ENCODE measurements at places on chromosomes 1 and 21.

GRCh38 chr1:219967361-219967760, 39.0 kb upstream of the SLC30A10 start:
- no peak overlapping the region for H3K4me3 ChIP-seq
- H3K27me3 ChIP-seq, result no peaks in the 10 kb centered on the region
- no peak overlapping the region for H3K27ac ChIP-seq
- H3K4me1 ChIP-seq, result no peaks in the 10 kb centered on the region
- H3K36me3 ChIP-seq, result peaks cover 25% of the 10 kb centered on the region

DNA sequence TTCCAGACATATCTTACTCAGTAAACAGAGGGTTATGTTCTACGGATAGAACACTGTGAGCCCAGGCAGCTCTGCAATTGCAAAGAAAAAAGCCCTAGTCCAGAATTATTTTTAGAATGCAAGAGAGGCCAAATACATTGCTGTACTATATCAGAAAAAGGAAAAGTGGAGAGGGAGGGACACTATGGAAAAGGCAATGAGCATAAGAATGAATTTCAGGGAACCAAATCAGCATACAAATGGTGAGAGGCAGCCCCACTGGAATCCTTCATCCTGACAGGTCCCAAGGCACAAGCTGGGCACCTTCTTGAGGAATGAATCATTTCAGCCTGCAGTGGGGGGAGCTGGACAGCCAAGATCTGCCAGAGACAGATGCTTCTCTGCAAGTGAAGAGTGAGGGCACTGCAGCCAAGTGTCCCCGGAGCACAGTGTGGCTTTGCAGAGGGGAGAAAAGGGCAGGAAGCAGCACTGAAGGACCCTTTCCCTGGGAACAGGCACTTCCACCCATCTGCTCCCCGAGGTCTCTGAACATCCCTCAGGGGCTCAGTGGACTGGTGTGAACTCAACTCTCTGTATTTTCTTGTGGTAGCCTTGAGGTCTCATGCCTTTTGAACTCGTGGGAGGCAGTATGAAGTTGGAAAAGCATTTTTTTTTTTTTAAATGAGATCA, 115.6 kb downstream of the XCL2 start:
- H3K4me3 ChIP-seq, result no peak overlapping the region
- no peaks in the 10 kb centered on the region for H3K36me3 ChIP-seq
- no peak for DNase-seq
- no peaks in the 10 kb centered on the region for H3K27me3 ChIP-seq

GRCh38 chr1:216614011-216614934, 109.0 kb downstream of the ESRRG start:
- no peaks in the 10 kb centered on the region for H3K27me3 ChIP-seq
- H3K27ac ChIP-seq, result no peak overlapping the region
- no peak for DNase-seq
- H3K4me1 ChIP-seq, result no peaks in the 10 kb centered on the region
- H3K36me3 ChIP-seq, result no peaks in the 10 kb centered on the region

GRCh38 chr1:161228032-161228431, 2.2 kb downstream of the TOMM40L start:
- no peak for DNase-seq
- H3K27me3 ChIP-seq, result no peaks in the 10 kb centered on the region
- peaks cover 28% of the 10 kb centered on the region for H3K4me1 ChIP-seq
- no peak overlapping the region for H3K4me3 ChIP-seq
- peak overlapping the region; percentile 63 for H3K27ac ChIP-seq

- no peak overlapping the region for H3K27ac ChIP-seq
- H3K36me3 ChIP-seq, result no peaks in the 10 kb centered on the region
- no peaks in the 10 kb centered on the region for H3K27me3 ChIP-seq
- no peak overlapping the region for H3K4me3 ChIP-seq
- H3K4me1 ChIP-seq, result no peaks in the 10 kb centered on the region
Observed at GRCh38 chr1:157829711-157830110, 9.8 kb upstream of the FCRL1 start.

GRCh38 chr1:22416555-22417454, 34.8 kb upstream of the ZBTB40 start:
- DNase-seq, result peak; percentile 56
- no peaks in the 10 kb centered on the region for H3K4me1 ChIP-seq
- no peaks in the 10 kb centered on the region for H3K36me3 ChIP-seq
- no peak overlapping the region for H3K27ac ChIP-seq
- peaks cover 4% of the 10 kb centered on the region for H3K27me3 ChIP-seq
- no peak overlapping the region for H3K4me3 ChIP-seq

DNA sequence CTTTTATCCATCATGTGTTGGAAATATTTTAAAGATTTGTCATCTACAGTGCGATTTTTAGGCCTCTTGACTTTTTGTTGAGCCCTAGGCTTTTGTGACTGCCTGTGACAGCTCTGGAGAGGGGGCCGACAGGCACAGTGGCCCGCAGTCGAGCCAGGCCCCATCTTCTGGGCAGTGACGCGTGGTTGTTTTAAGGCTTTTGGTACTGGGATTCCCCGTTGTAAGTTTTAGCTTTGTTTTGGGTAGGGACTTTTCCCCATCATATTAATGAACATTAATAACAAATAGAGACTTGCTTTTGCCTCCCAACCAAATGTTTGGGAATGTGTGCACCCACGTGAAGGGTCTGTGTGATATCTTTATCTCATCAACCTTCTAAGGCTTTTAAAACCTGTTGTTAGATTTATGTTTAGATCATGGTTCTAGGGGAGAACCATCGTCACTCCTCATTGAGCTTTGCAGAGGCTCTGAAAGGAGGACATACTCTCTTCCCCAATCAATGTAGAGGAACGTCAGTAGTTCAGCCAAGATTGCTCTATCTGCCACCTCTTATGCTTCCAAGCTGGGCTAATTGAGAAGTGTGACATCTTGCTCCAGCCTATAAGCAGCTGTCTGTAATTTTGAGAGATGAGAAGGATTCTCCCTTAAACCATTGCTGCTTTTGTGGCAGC, 34.6 kb downstream of the MAPKAPK2 start:
- DNase-seq, result no peak
- no peak overlapping the region for H3K27ac ChIP-seq
- no peak overlapping the region for H3K4me3 ChIP-seq
- H3K27me3 ChIP-seq, result no peaks in the 10 kb centered on the region
- H3K36me3 ChIP-seq, result no peaks in the 10 kb centered on the region
- peaks cover 64% of the 10 kb centered on the region for H3K4me1 ChIP-seq

DNA sequence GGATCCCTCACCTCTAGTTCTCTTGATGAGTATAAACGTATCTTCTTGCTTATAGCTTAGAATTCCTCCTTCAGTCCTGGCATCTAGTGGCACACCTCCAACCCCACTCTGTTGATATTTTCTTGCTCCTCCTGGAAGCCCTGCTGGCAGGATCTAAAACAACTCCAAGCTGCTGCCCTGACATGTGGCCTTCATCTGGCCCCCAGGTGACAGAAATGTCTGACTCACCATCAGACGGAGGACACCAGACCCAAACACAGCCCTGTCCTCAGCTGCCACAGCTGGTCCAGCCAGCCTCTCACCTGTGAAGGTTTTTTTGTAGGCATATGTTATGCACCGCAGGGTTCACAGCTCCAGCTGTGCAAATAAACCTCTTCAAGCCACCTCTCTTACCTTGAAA, 53.4 kb downstream of the KRTAP19-8 start:
- H3K4me1 ChIP-seq, result no peaks in the 10 kb centered on the region
- H3K27me3 ChIP-seq, result no peaks in the 10 kb centered on the region
- no peaks in the 10 kb centered on the region for H3K36me3 ChIP-seq
- H3K4me3 ChIP-seq, result no peak overlapping the region
- DNase-seq, result no peak

GRCh38 chr1:234734412-234734835, 124.4 kb upstream of the IRF2BP2 start:
- H3K4me3 ChIP-seq, result no peak overlapping the region
- no peak for DNase-seq
- no peaks in the 10 kb centered on the region for H3K27me3 ChIP-seq
- H3K4me1 ChIP-seq, result peaks cover 37% of the 10 kb centered on the region
- no peaks in the 10 kb centered on the region for H3K36me3 ChIP-seq

DNA sequence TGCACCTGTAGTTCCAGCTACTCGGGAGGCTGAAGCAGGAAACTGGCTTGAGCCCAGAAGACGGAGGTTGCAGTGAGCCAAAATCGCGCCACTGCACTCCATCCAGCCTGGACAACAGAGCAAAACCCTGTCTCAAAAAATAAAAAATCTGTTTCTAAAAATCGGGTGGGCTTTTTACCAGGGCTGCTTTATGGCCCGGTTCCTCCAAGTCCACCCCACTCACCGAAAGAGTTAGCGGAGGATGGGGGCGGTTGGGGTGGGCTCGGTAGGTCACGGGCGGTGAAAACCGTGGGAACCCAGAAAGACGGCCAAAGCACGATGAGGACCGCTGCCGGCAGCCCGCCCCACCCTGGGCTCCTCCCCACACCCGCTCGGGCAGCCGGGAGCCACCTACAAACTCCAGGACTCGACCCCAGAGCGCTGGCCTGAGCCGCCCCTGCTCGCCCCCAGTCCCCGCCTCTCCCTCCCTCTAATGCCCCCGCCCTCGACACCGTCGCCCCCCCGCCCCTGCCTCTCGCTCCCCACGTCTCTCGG, 846 bp upstream of the PER3 start:
- H3K27ac ChIP-seq, result peak overlapping the region; percentile 86
- peaks cover 7% of the 10 kb centered on the region for H3K36me3 ChIP-seq
- no peaks in the 10 kb centered on the region for H3K27me3 ChIP-seq
- H3K4me3 ChIP-seq, result no peak overlapping the region
- H3K4me1 ChIP-seq, result peaks cover 28% of the 10 kb centered on the region
- DNase-seq, result no peak

- H3K27ac ChIP-seq, result no peak overlapping the region
- H3K4me3 ChIP-seq, result no peak overlapping the region
- DNase-seq, result no peak
- H3K27me3 ChIP-seq, result no peaks in the 10 kb centered on the region
Observed at GRCh38 chr1:96842215-96842614, 120.6 kb downstream of the PTBP2 start.

GRCh38 chr1:29634746-29635335, 398.5 kb downstream of the PTPRU start:
- no peak overlapping the region for H3K4me3 ChIP-seq
- no peak for DNase-seq
- no peak overlapping the region for H3K27ac ChIP-seq
- H3K36me3 ChIP-seq, result no peaks in the 10 kb centered on the region
- H3K27me3 ChIP-seq, result no peaks in the 10 kb centered on the region

- no peak overlapping the region for H3K4me3 ChIP-seq
- H3K36me3 ChIP-seq, result no peaks in the 10 kb centered on the region
- DNase-seq, result no peak
Observed at GRCh38 chr1:209612646-209613399, 29.3 kb downstream of the CAMK1G start.

DNA sequence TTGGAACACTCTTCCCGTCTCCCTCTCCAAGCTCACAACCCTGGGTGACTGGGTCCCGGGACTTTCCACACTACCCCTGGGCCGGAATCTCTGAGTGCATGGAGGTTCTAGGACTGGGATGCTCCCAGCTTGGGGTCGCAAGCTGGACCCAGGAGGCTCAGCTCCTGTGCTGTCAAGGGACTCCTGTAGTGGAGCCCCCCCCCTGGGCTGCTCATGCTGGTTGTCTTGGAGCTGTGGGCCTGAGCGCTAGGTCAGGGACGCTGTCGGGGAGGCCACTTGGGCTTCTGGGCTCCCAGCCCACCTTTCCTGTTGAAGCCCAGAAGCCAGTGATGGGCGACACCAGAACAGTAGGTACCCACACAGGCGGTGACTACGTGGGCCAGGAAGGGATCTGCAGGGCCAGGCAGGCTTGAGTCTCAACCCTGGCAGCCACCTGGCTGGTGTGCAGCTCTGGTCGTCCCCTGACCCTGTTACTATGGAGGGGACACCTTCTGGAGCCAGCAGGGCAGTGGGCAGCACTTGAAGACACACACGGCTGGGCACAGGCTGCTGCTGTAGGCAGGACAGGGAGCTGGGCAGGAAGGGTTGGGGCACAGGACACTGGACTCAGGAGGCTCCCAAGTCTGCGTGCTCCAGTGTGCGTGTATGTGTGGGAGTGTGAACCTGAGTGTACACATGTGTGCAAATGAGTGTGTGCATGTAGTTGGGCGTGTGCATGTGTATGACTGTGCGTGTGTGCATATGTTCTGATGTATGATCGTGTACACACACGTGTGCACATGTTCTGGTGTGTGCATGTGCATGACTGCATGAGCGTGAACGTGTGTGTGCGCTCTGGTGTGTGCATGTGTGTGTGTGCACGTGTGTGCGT, 3.0 kb downstream of the MMEL1 start:
- no peaks in the 10 kb centered on the region for H3K4me1 ChIP-seq
- no peaks in the 10 kb centered on the region for H3K36me3 ChIP-seq
- no peak overlapping the region for H3K27ac ChIP-seq

GRCh38 chr21:45831991-45832740, 149.4 kb upstream of the COL6A1 start:
- no peak overlapping the region for H3K27ac ChIP-seq
- H3K4me1 ChIP-seq, result peaks cover 6% of the 10 kb centered on the region
- no peaks in the 10 kb centered on the region for H3K27me3 ChIP-seq
- no peak for DNase-seq
- no peak overlapping the region for H3K4me3 ChIP-seq

GRCh38 chr21:34524646-34525601, 12.9 kb upstream of the KCNE1 start:
- no peak overlapping the region for H3K27ac ChIP-seq
- no peaks in the 10 kb centered on the region for H3K36me3 ChIP-seq
- H3K4me3 ChIP-seq, result no peak overlapping the region
- no peaks in the 10 kb centered on the region for H3K27me3 ChIP-seq

DNA sequence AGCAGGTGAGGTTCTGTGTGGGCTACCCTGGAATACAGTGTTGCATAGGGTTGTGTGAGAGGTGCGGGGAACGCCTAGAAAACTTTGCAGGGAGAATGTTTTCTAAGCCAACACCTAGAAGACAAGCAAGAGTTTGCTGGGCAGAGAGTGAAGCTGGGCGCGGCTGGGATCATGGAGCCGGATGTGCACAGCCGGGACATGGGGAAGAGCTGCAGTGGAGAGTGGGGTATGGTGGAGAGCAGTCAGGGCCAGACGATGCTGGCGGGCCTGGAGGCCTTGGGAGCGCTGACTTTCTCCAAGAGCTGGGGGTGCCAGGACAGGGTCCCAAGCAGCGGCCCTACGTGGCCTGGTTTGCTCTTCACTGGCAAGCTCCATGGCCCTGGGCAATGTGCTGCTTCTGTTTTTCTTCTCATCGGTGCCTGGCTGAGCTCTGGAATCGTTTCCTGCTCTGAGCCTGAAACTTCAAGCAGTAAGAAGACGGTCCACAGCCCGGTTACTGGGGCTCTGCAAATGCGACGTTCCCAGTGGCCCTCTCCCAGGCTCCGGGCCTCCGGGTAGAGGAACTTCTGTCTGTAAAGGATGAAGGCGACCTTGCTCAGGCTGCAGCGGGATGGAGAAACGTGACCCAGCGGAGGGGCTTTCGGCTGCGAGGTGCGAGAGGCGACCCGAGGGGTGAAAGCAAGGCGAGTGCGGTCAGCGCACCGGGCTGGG, 51.9 kb upstream of the CD34 start:
- H3K36me3 ChIP-seq, result no peaks in the 10 kb centered on the region
- peak overlapping the region; percentile 86 for H3K4me3 ChIP-seq
- DNase-seq, result no peak
- peak overlapping the region; percentile 48 for H3K27ac ChIP-seq

GRCh38 chr1:87331365-87332241, 2.9 kb downstream of the LMO4 start:
- H3K4me3 ChIP-seq, result peak overlapping the region; percentile 39
- H3K4me1 ChIP-seq, result peaks cover 56% of the 10 kb centered on the region
- peak; percentile 62 for DNase-seq
- H3K27me3 ChIP-seq, result no peaks in the 10 kb centered on the region
- H3K36me3 ChIP-seq, result no peaks in the 10 kb centered on the region
- H3K27ac ChIP-seq, result peak overlapping the region; percentile 56

GRCh38 chr1:51643362-51643761, 26.5 kb downstream of the OSBPL9 start:
- H3K36me3 ChIP-seq, result no peaks in the 10 kb centered on the region
- H3K27ac ChIP-seq, result no peak overlapping the region

GRCh38 chr1:227748496-227749182, 13.4 kb downstream of the SNAP47 start:
- peak overlapping the region; percentile 39 for H3K27ac ChIP-seq
- peaks cover 56% of the 10 kb centered on the region for H3K4me1 ChIP-seq
